SK-N-SH (cell line): ENCODE measurements at places on chromosomes 3 and 15. TPM values are rescaled to one million over a fixed set of nuclear protein-coding genes. Genes with fewer than 3 reads are reported as not detected.

DNA sequence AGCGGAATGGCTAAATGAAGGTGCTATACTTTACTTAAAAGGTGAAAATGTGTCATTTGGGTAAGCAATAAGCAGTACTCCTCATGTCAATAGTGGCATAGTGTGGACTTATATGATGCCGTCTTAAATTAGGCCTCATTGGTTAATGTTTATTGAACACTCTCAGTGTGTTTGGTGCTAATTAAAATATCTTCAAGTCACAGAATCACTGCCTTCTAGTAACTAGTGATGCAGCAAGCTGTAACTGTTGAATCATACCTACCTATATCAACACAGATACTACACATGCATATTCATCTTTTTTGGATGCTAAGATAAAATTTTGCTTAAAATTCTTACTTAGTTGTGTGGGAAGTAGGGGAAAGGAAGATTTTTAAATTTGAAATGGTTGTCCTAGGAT lies 30.7 kb downstream of the ARHGAP31 start:
- DNase-seq: no peak

DNA sequence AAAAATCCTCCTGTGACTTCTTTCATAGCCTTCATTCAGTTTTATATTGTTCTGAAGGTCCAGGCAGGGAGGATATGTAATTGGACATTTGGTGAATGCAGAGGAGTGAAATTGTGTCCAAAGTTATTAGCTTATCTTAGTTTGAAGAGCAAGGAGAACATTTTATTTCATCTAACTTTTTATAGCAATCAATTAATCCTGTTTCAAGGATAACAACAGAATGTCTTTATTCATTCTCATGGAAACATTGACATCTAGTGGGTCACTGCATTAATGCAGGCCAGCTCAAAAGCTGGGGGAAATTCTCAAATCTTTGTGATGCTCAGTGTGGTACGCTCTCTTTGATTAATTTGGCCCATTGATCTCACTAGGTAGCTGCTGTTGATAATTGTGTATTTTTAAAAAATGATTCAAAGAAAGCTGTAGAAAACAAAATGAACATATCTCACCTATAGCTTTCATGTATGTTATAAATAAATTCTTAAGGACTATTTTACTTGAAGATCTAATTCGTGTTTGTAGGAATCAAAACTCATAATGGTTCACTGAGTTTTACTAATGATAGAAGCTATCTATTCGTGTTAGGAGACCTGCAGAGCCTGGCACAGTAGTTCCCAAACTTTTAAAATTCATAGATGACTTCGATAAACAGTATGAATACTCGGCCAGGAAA lies 150.8 kb upstream of the KCNMB2 start:
- peak; percentile 52 for DNase-seq

DNA sequence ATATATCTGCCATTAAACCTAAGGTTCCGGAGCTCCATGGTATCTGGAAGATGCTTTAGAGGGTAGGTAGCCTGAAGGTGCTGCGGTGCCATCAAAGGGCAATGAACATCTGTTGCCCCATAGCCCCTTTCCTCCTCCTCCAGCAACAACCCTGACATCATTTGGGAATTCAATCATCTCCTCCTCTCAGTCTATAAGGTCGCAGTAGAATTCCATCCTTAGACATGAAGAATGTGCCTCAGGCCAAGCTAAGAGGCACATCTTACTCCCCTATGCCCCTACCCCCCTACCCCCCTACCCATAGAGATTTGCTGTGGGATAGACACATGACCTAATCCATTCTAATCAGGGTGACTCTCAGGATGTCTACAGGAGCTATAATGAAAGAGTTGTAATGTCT lies 1099.7 kb upstream of the CFAP20DC start:
- no peak for DNase-seq

- DNase-seq: no peak
Measured at GRCh38 chr15:89487791-89488190, 8.6 kb downstream of the RHCG start.

DNA sequence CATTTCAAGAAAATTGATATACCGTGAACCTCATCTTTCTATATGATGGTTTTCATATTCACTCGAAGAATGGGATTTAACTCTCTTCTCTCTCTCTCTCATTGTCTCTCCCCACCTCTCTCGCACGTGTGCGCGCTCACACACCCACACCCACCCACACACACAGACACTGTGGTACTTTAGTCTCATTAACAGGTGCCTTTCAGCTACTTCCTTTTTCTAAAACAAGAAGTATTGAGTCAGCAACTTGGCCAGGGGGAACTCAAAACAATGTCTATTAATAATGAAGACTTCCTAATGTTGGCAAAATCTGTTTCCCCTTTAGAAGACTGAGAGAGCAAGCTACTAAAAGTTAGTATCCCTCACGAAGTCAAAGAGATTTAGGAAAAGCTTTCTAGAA lies 150.7 kb downstream of the TMCO5A start:
- no peak for DNase-seq

Gene PIK3R4
- 27.2 and 27.9 TPM in 2 replicates for polyA plus RNA-seq

Gene IQCF5
- not detected in 2 replicates for polyA plus RNA-seq
